ENCODE measurements at places on chromosomes 6 and 20. TPM values are rescaled to one million over a fixed set of nuclear protein-coding genes. Genes with fewer than 3 reads are reported as not detected.

Gene CST2
- not detected for total RNA-seq

Gene MUC21
- 945 TPM for total RNA-seq

- no peak for DNase-seq
- H3K4me1 ChIP-seq = peaks cover 17% of the 10 kb centered on the region
- no peak overlapping the region for H3K4me3 ChIP-seq
- H3K36me3 ChIP-seq = no peaks in the 10 kb centered on the region
- no peaks in the 10 kb centered on the region for H3K27me3 ChIP-seq
Measured at GRCh38 chr6:11279284-11279689, 46.8 kb upstream of the NEDD9 start.

Gene TPBG
- 41.9 TPM for total RNA-seq

DNA sequence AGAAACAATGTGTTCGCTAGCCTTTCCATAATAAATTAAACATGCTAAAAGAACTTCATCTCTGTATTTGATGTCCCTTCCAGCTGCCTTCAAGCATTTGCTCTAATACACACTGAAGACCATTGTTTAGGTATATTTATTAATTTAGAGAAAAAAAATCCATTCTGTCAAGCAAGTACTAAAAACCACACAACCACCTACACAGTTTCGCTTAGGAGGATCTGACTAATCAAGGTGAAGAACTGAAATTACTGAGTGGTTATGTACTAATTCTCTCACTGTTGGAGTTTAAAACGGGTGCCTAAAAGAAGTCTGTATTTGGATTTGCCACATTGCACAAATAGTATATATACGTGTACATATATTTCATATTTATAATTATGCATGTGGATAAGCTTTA lies 58.9 kb downstream of the GMDS start:
- no peak overlapping the region for H3K4me3 ChIP-seq
- H3K36me3 ChIP-seq = no peaks in the 10 kb centered on the region
- DNase-seq = no peak
- no peak overlapping the region for H3K27ac ChIP-seq

Gene SSTR4
- total RNA-seq = not detected

- peaks cover 7% of the 10 kb centered on the region for H3K4me1 ChIP-seq
- no peak for DNase-seq
- no peak overlapping the region for H3K4me3 ChIP-seq
- no peaks in the 10 kb centered on the region for H3K36me3 ChIP-seq
Measured at GRCh38 chr20:63059684-63060056, 52.9 kb upstream of the BHLHE23 start.

- no peak overlapping the region for H3K27ac ChIP-seq
- H3K4me1 ChIP-seq = peaks cover 2% of the 10 kb centered on the region
- DNase-seq = no peak
Measured at GRCh38 chr6:125037827-125038226, 75.6 kb downstream of the RNF217 start.

- H3K4me3 ChIP-seq = no peak overlapping the region
- peaks cover 9% of the 10 kb centered on the region for H3K4me1 ChIP-seq
- no peaks in the 10 kb centered on the region for H3K27me3 ChIP-seq
- H3K27ac ChIP-seq = no peak overlapping the region
Measured at GRCh38 chr6:144989319-144990107, 704.4 kb downstream of the UTRN start.

- H3K27me3 ChIP-seq = no peaks in the 10 kb centered on the region
- H3K4me1 ChIP-seq = peaks cover 9% of the 10 kb centered on the region
- H3K36me3 ChIP-seq = no peaks in the 10 kb centered on the region
- no peak overlapping the region for H3K4me3 ChIP-seq
- H3K27ac ChIP-seq = no peak overlapping the region
Measured at GRCh38 chr6:159935633-159936032, 33.2 kb upstream of the IGF2R start.

DNA sequence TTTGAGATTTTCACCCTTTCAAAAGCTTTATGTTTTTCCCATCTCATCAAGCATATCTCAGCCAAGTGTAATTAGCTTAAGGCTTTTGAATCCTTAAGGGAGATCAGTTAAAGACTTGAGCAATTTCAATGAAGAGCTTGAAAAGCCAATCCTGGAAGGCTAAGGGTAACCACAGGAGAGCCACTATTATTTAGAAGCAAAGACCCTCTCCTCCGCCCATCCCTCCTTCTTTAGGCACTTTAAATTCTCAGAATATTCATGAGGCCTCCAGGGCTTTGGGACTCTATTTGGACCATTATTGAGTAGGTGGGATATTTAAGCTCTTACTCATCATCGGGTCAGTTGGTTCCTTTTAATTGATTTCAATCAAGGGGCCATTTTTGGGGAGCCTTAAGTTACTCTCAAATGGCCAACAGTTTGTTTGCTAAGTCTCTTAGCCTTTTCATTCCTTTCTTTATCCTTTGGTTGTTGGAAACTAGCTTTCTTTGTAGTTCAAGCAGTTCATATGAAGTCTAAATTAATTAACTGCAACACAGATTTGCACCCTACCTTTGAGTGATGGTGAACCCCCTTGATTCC lies 567.2 kb downstream of the KIF16B start:
- H3K27me3 ChIP-seq = no peaks in the 10 kb centered on the region
- no peaks in the 10 kb centered on the region for H3K36me3 ChIP-seq
- H3K4me3 ChIP-seq = no peak overlapping the region
- H3K27ac ChIP-seq = no peak overlapping the region

DNA sequence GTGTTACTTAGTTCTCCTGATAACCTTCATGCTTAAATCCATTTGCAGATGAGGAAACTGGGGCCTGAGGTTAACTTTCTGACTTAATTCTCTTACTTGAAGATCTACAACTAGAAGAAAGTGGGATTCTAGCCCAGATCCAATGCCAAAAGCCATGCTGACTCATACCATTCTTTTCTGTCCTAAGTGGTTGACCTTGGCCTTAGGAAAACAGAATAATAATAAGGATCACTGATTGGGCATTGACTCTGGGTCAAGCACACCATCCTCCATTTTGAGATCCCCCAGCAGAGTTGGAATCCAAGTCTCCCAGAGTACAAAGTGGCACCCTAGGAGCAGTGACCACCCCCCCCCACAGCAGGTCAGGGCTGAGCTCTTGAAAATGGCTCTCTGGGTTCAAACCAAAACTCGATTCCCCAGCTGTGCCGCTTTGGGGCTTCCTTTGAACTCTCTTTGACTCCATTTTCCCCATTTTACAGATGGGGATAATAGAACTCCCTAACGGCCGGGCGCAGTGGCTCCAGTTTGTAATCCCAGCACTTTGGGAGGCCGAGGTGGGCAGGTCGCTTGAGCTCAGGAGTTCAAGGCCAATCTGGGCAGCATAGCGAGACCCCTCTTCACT lies 12.8 kb upstream of the ZNF217 start:
- H3K27ac ChIP-seq = peak overlapping the region; percentile 3
- H3K4me3 ChIP-seq = no peak overlapping the region
- DNase-seq = no peak

DNA sequence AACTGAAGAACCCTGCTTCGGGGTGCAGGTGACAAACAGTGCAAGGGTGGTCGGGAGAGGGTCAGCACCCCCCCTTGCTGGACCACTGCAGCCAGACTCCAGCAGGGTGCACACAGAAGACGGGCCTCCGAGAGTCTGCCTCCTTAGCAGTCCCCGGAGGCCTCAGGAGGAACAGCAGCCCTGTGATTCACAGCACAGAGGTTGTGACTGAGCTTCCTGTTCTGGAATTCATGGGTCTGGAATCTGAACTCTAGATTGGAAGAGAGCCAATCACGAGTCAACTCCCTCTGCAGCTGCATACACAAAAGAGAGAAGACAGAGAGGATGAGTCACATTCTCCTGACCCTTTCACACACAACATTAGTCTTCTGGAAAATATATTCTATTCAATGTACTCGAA lies 249.0 kb upstream of the OPRM1 start:
- no peaks in the 10 kb centered on the region for H3K27me3 ChIP-seq
- H3K27ac ChIP-seq = no peak overlapping the region
- no peaks in the 10 kb centered on the region for H3K36me3 ChIP-seq

GRCh38 chr6:20699402-20699801 lies 165.1 kb downstream of the CDKAL1 start:
- DNase-seq = no peak
- H3K4me1 ChIP-seq = no peaks in the 10 kb centered on the region
- H3K27me3 ChIP-seq = no peaks in the 10 kb centered on the region
- no peak overlapping the region for H3K4me3 ChIP-seq
- H3K36me3 ChIP-seq = no peaks in the 10 kb centered on the region

DNA sequence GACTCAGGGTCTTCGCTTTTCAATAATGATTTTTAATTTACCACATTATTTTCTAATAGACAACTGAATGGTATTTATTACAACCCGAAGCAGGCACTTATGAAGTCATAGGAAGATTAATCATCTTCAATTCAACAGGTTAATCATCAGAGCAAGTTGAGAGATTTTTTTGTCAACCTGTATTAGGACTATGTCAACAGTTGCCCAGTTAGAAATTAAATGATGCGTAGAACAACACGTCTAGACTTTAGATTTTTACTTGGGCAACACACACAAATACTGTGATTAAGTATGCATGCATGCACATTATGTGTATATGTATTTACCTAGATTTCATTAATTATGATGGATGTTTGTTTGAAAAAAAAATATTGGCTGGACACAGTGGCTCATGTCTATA lies 4.3 kb downstream of the ILRUN start:
- H3K27ac ChIP-seq = no peak overlapping the region
- no peak for DNase-seq
- H3K4me1 ChIP-seq = peaks cover 8% of the 10 kb centered on the region
- no peaks in the 10 kb centered on the region for H3K27me3 ChIP-seq

GRCh38 chr20:2801286-2801728 lies 880 bp upstream of the CPXM1 start:
- peaks cover 13% of the 10 kb centered on the region for H3K4me1 ChIP-seq
- H3K27me3 ChIP-seq = peaks cover 8% of the 10 kb centered on the region
- H3K36me3 ChIP-seq = no peaks in the 10 kb centered on the region

DNA sequence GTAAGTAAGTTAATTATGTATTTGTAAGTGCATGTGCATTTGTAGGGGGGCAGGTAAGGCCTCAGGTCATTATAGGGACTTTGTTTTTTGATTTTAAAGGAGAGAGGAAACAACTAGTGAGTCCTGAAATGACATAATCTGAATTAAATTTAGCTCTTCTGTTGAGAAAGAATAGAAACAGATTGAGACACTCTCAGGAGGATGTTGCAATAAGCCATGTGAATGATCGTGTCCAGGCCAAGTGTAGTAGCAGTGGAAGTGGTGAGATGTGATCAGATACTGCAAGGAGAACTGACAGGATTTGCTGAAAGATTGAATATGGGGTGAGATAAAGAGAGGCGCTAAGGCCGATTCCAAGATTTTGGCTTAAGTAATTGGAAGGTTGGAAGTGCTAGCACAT lies 2.6 kb upstream of the CENPW start:
- H3K4me1 ChIP-seq = peaks cover 9% of the 10 kb centered on the region
- no peaks in the 10 kb centered on the region for H3K27me3 ChIP-seq
- DNase-seq = no peak
- no peak overlapping the region for H3K4me3 ChIP-seq
- no peaks in the 10 kb centered on the region for H3K36me3 ChIP-seq

DNA sequence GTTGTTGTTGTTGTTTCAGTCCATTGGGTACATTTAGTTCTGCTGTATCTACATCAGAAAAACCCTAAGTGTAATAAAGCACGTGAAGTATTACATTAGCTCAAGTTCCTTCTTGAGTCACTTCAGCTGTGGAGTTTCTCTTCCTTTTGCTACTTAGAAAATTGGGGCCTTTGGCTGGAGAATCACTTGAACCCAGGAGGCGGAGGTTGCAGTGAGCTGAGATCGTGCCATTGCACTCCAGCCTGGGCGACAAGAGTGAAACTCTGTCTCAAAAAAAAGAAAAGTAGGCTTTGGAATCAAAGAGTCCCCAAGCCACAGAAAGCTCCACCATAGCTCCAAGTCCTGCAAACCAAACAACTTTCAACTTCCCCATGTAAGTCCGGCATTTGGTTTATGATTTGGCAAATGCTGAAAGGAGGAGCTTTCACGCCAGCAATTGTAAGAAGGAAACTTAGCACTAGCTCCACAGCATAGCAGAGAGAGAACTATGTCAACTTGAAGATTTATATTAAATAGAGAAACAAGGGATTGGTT lies 56.5 kb upstream of the RNF144B start:
- no peaks in the 10 kb centered on the region for H3K4me1 ChIP-seq
- no peak overlapping the region for H3K4me3 ChIP-seq
- peak overlapping the region; percentile 10 for H3K27ac ChIP-seq
- no peaks in the 10 kb centered on the region for H3K27me3 ChIP-seq
- H3K36me3 ChIP-seq = no peaks in the 10 kb centered on the region
- no peak for DNase-seq

- DNase-seq = no peak
- no peaks in the 10 kb centered on the region for H3K27me3 ChIP-seq
- no peaks in the 10 kb centered on the region for H3K36me3 ChIP-seq
- H3K27ac ChIP-seq = no peak overlapping the region
- no peak overlapping the region for H3K4me3 ChIP-seq
- H3K4me1 ChIP-seq = no peaks in the 10 kb centered on the region
Measured at GRCh38 chr20:55740076-55740475, 265.2 kb downstream of the CBLN4 start.

Gene SRMS
- not detected for total RNA-seq

Gene ASIP
- not detected for total RNA-seq

Gene RNF39
- 8.5 TPM for total RNA-seq

Gene HLA-DQB1
- 0.47 TPM for total RNA-seq

DNA sequence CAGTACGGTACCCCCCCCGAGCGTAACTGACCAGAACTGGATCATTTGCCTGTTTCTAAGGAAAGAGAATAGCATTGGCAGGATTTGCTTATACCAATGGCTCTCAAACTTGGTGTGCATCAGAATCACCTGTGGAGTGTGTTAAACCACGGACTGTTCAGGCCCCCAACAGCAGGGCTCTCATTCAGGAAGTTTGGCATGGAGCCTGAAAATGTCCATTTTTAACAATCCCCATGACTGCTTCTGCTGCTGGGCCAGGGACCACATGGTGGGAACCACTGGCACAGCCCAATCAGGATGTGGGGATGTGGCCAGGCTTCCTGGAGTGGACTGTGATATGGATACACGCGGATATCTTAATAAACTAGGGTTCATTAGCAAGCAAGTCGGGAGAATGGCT lies 53.9 kb downstream of the GTF2H5 start:
- H3K36me3 ChIP-seq = no peaks in the 10 kb centered on the region
- no peak overlapping the region for H3K4me3 ChIP-seq
- DNase-seq = no peak
- H3K27me3 ChIP-seq = no peaks in the 10 kb centered on the region
- no peak overlapping the region for H3K27ac ChIP-seq
- no peaks in the 10 kb centered on the region for H3K4me1 ChIP-seq

GRCh38 chr20:52348434-52348833 lies 156.9 kb upstream of the ZFP64 start:
- H3K4me3 ChIP-seq = no peak overlapping the region
- H3K27ac ChIP-seq = no peak overlapping the region

Gene ZBTB12
- 0.95 TPM for total RNA-seq
